ENCODE measurements at places on chromosomes 6 and 20.

DNA sequence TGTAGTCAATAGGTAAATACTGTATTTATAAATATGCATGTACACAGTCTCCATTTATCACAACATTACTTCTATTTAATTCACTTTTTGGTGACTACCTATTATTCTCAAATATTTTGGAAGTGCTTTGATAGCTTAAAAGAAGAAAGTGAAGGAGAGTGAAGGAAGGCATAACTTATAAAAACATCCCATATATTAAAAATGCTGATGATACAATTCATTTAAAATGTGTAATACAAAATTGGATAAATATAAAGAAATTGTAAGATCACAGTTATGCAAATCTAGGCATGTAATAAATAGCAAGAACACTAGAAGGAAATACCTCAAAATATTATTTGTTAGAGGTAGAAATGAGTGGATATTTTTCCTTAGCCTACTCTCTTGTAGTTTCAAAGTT lies 111.6 kb upstream of the ADTRP start:
- DNase-seq, result no peak

GRCh38 chr20:18712131-18712530 lies 101.5 kb upstream of the SCP2D1 start:
- no peak for DNase-seq

DNA sequence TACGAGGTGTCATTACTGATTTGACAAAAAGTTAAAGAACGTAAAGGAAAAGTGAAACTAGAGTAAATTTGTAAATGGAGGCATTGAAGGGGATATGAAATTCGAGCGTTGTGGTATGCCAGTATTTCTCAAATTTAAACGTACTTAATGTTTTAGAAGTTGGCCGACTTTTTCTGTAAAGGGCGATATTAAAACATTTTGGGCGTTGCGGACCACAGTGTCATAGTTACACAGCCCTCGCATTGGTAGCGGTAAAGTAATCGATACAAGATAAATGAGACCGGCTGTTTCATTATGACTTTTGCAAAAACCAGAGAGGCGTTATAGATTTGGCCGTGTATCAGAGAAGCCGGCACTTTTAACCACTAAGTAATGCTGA lies 39.6 kb downstream of the OR2B2 start:
- no peak for DNase-seq

DNA sequence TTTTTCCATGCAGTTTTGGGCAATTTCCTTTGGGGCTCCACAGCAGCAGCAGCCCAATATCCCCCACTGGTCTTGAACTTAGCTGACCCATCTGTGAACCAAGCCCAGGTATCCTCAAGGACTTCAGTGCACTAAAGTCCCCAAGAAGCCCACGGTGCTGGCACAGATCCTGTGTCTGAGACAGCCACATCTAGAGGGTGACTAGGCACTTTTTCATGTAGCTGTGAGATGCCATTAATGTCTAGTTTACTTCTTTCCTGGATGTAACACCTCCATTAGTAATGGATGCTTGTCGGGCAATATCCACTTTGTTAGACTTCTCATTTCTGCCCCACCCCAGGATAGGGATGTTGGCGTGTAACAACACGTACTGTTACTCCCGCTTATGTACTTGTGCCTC lies 176.2 kb upstream of the PROKR2 start:
- DNase-seq, result no peak

- DNase-seq, result peak; percentile 68
These were observed 41.5 kb upstream of the ADGRF1 start for GRCh38 chr6:47083586-47084047.

DNA sequence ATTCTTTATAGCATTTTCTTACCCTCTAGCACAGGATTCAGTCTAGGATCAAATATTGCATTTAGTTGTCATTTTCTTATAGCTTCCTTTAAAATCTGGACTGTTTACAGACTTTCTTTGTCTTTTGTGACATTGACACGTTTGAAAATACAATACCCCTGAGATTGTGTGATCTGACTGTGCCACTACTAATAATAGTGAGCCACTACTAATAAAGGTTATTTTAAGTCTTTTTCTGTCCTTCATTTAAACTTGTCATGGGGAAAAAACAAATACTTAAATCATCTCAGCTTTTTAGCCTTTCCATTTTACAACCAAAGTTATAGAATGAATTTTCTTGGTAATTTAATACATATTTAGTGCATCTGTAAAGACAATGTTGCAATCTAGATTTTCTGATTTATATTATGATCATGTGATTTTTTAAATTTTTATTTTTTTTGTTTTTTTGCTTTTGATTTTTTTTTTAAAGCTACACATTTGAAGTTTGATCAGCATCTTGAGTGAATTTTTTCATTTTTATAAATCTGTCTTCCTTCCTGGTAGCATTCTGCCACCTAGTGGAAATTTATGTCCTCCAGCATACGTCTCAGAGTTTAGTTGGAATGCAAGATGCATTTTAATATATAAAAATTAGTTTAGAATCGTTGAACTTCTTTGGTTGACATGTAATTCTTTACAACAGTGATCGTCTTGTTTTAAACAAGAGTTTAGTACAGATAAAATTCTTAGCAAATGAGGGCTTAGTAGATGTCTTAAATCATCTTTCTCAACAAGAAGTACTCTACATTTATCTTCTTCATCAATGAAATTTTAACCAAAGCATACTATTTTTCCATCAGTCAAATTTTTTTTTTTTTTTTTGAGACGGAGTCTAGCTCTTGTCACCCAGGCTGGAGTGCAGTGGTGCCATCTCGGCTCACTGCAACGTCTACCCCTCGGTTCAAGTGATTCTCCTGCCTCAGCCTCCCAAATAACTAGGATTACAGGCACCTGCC lies 119.4 kb downstream of the NCOA3 start:
- DNase-seq, result peak; percentile 83

GRCh38 chr6:15076565-15076964 lies 169.3 kb upstream of the JARID2 start:
- DNase-seq, result no peak

DNA sequence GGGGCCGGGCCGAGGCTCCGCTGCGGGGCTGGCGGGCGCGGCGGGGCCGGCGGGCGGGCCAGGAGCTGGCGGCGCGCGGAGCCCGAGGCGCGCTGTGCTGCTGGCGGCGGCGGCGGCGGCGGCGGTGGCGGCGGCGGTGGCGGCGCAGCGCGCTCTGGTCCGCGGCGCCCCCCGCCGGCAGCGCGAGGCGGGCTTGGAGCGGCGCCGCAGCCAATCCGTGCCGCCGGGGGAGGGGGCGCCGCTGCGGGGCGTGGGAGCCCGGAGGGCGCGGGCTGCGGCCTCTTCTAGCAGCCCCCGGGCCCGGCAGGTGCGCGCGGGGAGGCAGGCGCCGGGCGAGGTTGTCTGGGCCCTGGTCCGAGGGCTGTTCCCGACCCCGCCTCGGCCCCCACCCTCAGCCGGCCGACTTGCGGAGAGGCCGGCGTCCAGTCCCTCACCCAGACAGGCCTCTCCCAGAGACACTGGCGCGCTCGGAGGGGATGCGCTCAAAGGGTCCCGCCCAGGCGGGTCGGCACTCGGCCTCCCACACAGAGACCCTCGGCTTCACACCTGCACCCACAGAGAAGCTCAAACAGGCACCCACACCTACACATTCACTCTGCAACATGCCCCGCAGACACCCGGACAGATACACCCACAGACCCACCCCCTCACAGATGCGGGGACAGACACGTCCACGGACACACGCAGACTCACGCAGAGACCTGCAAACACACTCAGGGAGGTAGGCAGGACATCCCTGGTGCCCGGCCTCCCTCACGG lies at the start of gene RIMS4:
Gene RIMS4 (minus strand): TSS at position 156 of the 759 bp plus-strand sequence. CDS start 275 bp downstream, outside the sequence.
- DNase-seq, result peak; percentile 65

DNA sequence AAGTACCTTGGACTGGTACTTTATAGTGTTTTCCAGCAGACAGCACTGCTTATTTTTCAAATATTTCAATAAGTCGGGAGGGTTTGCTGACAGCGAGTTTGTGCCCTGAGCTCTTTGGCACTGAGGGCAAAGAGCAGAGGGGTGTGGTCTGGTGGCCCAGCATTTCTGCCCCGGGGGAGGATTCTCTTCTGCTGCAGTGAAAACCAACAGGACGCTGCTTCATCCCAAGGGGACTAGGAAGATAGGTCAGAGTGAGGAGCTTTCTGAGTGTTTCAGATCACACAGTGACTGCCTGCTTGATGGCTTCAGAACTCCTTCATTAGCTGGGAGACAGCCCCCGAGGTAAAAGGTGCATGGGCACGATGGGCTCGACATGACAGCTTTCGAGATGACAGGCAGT lies 8.6 kb downstream of the ULBP2 start:
- DNase-seq, result no peak

DNA sequence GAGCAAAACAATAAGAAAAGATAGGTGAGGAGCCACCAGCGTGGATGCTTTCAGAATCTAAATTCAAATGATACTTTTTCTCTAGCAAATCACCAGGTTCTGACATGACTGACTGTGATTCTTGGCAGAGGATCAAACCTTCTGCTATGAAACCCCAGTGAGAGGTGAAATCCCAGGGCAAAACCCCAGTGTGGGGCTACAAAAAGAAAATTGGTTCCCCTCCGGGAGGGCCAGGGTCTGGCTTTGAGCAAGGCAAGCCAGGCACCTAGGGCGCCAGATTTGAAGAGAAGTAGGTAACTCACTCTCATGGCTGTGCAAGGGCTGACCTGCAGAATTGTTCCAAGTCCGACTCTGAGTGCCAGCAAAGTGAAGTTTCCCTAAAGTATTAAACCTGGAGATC lies 20.2 kb upstream of the RALGAPA2 start:
- no peak for DNase-seq

DNA sequence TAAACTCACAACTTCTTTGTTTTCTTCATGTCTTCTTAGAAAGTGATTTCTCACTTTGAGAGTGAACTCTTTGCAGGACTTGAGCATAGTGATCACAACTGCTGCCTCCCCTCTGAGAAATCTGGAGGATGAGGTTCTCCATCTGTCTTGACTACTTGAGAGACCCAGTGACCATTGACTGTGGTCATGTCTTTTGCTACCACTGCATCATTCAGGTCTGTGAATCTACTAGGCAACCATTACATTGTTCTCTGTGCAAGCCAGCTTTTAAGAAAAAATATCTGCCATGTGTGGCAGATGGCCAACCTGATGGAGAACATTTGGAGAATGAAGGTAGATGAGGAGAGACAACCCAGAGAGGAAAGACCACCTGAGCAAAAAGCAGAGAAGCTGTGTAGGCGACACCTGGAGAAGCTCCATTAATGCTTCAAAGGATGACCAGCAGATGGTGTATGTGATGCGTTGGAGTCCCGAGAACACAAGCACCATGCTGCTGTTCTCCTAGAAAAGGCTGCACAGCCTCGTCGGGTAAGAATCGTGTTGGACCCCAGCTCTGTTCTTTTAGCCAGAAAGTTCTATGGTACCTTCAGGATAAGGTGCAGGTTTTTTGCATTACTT lies 25.1 kb upstream of the TRIM26 start:
- peak; percentile 29 for DNase-seq

DNA sequence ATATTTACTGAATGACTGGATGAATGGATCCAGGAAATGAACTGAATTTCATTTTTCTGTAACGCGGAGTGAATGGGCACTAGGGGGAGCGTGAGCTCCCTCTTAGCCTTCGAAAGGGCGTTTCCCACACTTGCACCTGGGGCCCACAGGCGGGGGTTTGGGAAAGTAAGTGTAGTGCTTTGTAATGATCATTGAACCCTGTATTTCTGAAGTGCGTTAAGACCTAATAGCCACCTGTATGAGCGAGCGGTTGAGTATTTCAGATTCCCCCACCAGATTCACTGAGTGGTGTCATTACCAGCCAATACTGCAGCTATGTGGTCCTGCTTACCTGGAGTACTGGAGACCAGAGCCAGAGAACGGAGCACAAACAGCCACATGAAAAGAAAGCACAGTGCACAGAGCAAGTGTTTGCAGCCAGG lies 10.5 kb downstream of the SYTL3 start:
- DNase-seq, result peak; percentile 93

DNA sequence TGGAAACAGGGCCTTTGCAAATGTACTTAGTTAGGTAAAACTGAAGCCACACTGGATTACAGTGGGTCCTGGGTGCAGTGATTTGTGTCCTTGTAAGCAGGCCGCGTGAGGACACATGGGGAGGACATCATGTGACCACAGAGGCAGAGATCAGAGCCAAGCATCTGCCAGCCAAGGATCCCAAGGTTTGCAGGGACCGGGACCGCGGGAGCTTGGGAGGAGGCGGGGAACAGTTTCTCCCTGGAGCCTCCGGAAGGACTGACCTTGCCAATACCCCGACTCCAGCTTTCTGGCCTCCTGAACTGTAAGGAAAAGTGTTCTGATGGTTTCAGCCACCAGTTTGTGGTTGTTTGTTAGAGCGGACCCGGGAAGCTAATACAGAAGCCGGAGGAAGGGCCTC lies 500.9 kb downstream of the PREX1 start:
- DNase-seq, result no peak

DNA sequence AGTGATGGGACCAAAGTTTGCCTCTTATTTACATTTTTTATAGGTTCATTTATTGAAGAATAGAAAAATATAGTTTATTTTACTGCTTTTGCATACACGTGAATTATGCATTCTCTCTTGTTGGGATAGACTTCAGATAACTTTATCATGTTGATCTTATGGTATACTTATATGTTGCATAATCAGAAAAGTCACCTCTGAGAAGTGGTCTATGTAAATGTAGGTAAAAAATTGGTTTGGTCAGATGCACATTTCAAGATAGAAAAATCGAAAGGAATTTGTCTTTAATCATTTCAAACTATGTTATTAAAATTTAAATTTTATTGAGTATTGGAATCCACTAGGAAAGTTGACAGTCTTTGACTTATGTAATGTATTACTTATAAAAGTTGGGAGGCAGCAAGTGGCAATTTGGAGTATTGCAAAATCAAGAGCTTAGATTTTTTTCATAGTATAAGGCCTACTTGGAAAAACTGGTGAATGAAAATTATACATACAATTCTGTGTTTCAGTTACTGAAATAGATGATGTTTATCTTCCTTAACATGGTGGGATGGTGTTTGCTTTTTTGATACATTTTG lies 2.4 kb downstream of the PHF3 start:
- no peak for DNase-seq

DNA sequence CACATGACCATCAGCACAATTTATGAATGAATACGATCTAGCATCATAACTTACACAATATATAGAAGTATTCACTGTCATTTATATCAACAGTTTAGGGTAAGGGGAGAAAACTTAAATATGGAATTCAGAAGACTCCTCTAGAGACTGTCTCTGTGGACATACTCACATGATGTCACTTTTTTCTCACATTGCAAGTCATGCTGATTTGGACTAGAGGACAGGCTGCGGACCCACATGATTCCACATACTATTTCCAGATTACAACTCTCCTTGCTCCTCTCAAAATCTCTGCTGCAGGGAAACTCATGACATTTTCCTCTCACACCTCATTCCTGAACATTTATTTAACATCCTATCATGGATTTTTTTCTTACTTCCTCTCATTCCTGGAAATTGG lies 13.4 kb downstream of the CRISP1 start:
- DNase-seq, result no peak

GRCh38 chr6:20227350-20227749 lies 15.1 kb upstream of the MBOAT1 start:
- no peak for DNase-seq

DNA sequence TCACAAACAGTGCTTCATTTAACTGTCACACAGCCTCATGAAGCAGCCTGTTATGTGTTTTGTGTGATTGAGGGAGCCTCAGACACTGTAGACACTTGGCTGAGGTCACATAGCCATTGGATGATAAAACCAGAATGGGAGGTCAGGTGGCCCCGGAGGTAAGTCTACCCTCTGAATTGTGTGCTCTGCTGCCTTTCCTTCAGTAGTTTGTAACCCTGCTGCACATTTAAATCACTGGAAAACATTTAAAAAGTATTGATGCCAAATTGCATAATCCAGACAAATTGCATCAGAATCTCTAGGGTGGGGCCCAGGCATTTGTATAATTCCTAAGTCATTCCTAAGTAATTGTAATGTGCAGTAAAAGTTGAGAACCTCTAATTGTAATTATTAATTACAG lies 85.2 kb upstream of the ECI2 start:
- no peak for DNase-seq

All from DMS53 (cell line).